ENCODE measurements at places on chromosomes 7 and 10.

GRCh38 chr7:30916767-30917166, 5.1 kb downstream of the AQP1 start:
- no peak for DNase-seq

GRCh38 chr10:127080317-127080716, 116.1 kb downstream of the INSYN2A start:
- no peak for DNase-seq

- no peak for DNase-seq
These were observed 739.7 kb downstream of the AUTS2 start for GRCh38 chr7:70338015-70338414.

DNA sequence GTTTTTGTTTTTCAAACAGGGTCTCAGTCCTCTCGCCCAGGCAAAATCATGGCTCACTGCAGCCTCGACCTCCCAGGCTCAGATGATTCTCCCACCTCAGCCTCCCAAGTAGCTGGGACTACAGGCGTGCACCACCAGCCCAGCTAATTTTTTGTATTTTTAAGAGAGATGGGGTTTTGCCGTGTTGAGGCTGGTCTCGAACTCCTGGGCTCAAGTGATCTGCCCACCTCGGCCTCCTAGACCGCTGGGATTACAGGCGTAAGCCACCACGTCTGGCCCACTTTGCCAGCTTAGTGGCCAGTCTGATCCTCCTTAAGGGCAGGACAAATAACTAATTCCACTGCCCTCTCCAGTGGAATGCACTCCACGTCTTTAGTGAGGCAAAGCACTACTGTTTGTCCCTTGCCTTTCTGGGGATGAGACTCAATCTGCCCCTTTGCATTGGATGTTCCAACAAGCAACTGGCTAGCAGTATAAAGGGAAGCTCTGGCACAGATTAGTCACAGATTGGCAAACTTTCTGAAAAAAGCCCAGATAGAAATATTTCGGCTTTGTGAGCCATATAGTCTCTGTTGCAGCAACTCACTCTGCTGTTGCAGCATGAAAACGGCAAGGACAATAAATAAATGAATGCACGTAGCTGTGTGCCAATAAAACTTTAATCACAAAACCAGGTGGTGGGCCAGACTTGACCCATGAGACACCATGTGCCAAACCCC, 143.8 kb upstream of the RHEB start:
- DNase-seq, result no peak

DNA sequence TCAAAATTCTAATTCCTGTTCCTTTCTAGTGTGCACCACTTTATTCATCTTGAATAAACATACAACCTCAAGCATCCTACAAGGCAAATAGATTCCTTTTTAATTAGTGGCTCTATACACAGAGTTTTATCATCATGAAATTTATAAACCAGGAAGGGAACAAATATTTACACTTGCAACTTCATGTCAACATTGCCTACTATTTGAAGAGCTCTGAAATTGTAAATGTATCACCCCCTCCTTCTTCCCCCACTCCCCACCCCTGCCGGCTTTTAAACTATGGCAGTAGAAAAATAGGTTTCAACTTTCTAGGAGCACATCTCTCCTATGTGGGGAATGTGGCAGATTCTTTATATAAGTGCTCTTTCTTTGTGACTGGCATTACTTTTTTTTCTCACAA, 49.6 kb downstream of the KAT6B start:
- DNase-seq, result no peak

DNA sequence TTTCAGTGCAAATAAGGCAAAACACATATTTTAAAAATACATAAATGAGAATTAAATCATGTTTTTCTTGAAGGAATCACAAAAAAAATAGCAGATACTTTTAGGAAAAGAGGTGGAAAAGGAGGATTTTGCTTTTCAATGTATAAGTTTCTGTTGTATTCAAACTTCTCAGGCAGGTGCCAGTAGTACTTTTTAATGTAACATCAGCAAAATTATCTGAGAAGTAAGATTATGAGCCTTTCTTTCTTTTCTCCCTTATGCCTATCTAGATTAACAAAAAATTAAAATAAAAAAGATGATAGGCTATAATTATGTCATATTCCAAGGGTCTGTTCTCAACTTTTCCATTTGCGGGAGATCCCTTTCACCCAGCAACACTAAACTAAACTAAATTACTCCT, 2.6 kb downstream of the DRGX start:
- DNase-seq, result no peak

- DNase-seq, result no peak
These were observed 173.8 kb upstream of the HABP2 start for GRCh38 chr10:113379091-113379490.

GRCh38 chr7:157827045-157827862, 490.4 kb downstream of the DNAJB6 start:
- DNase-seq, result no peak

DNA sequence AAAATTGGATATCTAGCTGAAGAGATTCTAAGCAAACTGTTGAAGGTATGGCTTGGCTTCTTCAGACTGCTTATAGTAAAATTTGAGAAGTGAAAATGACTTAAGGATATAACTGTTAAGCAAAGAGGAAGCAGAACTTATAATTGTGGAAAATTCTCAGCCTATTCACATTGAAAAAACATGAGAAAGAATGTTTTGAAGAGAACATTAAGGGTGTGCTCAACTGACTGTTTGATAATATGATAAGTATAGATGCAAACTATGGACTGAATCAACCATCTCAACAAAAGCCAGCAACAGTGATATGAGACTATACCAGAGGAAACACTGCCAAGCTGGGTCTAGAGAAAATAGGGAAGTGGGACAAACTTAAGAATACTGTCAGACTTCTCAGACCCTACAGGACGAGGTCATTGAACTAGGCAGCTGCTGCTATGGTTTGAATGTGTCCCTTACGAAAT, 133.1 kb upstream of the PPP1R3A start:
- peak; percentile 72 for DNase-seq

DNA sequence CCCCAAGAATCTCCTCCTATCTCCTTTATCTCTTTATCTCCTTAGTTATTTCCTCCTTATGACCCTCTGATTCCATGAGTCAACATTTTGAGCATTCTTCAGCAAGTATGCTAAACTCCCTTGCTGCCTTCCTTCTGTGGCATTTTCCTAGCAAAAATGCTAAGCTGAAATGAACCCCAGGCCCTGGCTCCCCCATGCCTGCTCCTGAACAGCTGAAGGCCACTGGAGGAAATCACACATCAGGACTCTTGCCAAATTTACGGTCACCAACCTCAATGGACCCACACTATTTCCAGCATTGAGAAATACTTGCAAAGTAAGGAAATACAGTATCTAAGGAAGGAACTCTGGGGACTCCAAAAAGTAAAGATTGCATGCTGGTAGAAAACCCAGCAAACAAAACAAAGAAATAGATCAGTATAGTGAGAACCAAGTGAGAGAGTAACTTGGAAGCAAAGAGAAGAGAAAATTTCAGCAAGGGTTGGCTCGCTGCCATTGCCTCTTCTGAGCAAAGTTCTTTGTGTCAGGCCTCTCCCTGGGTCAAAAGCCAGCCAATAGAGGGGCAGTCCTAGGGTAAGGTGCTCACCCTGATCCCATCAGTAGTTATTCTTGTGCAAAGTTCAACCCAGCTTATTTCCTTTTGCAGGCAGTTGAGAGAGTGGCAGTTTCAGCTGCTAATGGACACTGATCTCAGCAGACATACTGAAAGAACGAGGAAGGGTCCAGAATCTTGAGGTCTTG, 5.1 kb upstream of the PLEKHS1 start:
- DNase-seq, result no peak

- DNase-seq, result peak; percentile 2
These were observed 88.7 kb upstream of the ZWINT start for GRCh38 chr10:56449770-56450169.

DNA sequence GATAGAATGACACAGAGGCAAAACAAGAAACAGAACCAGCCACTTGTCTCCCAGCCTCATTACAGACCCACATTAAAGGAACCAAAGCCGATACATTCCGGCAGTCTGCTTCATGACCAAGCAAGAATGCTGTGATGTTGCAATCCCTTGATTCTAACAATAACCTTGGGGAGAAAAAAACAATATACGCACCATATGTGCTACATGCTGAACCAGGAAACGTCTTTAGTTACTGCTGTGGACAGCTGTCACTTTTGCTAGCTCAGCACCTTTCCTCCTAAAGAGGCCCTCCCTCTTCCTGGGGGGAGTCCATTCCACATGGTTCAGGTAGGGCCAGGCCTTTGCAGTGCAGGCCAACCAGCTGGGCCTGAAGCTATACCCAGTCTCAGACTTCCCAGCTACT, 79.1 kb downstream of the PRTFDC1 start:
- DNase-seq, result peak; percentile 15

GRCh38 chr10:77348082-77348481, 289.5 kb downstream of the KCNMA1 start:
- no peak for DNase-seq

DNA sequence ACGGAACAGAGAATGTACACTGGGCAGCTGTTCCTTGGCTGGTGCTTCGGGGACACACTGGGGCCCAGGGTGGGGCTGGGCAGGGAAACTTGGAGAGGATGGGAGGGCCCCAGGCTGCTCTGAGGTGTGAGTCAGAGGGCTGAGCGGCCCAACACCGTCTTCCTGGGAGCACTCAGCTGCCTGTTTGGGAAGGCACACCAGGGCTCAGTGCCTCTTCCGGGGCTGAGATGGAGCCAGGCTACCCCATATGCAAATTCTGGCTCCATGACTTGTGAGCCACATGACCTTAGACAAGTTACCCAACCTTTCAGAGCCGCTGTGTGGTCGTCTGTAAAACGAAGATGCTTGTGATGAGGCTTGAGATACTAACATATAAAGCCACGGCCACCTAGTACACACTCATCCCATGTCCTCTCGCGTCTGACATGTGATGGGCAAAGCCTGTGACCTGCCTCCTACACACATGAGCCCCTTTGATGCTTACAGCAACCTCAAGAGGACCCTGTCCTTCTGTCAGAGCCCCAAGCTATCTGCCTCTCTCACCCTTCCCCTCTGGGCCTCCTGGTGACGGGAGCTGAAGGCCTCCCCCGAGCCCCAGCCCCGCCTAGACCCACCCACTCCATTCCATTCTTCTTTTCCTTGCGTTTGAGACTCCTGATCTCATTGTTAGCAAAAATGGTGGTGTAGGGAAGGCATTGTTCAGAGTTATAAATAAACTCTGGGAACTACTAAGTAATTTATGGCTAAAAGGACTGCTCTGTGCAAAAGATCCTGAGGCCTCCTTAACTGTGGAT, 26.1 kb downstream of the KLRG2 start:
- DNase-seq, result no peak

DNA sequence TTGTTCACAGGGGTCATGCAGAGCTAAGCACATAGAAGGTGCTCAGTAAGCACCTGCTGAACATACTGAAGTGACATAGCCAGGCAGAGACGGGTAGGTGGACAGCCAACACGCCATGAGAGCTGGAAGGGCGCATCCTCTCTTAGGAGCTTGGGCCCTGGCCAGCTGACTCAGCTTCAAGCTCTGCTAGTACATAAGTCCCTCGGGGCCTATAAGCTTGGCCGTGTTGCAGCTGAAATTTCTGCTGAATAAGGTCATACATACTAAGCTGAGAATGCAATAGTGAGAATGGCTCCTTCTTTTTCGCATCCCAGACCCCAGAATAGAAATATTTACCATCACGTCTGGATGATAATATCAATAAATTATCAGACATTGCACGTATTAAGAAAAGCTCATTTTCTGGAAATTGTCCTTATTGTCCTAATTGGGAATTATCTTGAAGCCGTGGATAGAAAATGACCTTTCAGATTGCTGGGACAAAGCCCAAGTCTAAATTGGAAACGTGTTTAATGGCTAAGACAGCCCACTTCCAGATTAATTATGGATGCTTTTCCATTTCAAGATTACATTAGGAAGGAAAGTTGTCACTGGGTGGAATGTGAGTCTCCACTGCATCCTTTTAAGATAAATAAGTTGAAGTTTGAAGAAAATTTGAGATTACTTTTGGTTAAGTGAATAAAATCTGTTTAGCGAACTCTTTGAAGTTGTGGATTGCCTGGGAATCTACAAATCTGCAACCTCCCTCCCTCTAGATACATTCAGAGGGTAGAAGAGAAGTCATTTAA, 287.1 kb upstream of the C7orf33 start:
- DNase-seq, result peak; percentile 76

- no peak for DNase-seq
These were observed 510.6 kb downstream of the ARL4A start for GRCh38 chr7:13198036-13198435.

DNA sequence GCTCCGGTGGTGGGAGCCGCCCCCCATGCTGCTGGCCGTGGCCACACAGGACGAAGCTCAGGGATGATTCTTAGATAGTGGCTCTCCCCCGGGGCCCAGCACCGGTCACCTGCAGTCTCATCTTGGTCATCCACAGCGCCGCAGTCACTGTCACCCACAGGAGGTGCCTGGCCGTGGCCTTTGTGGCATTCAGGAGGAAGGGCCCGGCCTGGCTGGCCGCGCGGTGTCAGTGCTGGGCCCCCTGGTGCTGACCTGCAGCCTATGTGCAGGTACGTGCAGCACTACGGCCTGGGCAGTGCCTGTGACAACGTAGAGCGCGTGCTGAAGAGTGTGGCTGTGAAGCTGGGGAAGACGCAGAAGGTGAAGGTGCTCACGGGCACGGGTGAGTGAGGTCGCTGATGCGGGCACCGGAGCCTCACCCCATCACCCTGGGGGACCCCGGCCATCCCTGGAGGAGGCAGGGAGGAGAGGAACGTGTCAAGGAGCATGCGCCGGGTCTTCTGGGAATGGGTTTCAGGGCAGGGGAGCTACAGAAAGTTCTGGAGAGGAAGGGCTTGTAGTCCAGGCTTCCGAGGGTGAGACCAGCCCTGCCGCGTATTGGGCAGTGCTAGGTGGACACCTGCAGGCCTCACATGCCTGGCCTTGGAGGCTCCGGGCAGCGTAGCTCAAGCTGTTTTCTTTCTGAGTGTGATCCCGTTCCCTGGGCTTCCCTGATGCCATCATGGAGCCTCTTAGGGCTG, 5.0 kb downstream of the SPRN start:
- no peak for DNase-seq

- DNase-seq, result no peak
These were observed 427.4 kb downstream of the SH2D4B start for GRCh38 chr10:80964955-80965614.

GRCh38 chr7:143027683-143028082, 751 bp upstream of the OR9A2 start:
- DNase-seq, result no peak

DNA sequence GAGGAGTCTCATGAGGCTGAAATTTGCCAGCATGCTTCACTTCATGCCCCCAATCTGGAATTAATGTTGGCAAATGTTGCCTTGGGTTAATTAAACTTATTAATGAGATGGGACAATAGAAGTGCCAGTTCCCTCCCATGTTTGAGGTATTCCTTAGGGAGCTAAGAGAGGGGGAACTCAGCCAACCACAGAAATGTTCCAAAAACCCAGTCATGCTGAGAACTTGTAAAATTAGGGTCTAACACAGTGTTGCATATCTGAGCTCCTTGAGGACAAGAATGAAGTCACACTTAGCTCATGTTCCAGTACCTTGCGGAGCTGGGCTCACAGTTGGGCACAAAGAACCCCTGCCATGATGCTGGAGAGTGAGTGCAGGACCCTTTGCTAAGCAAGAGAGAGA, 89.4 kb downstream of the OAT start:
- no peak for DNase-seq

- no peak for DNase-seq
These were observed 30.9 kb upstream of the DKK1 start for GRCh38 chr10:52283174-52283573.
